ENCODE measurements at places on chromosomes 5 and 9.
A peak's percentile ranks its signal among the peaks of the same experiment; 100 is the strongest.

DNA sequence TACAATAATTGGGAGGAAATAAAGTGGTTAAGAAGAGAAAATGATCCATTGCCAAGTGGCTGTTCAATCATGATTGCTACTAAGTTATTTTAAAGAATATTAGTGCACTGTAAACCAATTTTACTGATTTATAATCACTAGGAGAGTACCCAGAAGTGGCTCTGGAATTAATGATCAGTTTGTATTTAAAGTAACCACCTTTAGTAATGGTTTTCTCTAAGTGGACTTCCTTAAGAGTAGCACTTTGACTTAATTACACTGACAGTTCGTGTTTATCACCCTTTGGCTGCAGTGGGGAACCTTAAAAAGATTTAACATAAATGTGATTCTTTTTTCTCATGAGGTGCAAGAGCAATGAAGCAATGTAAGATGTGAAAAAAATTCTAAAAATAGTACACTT, 310.8 kb downstream of the CDH12 start:
- no peak for DNase-seq

GRCh38 chr9:135192686-135193085, 105.2 kb downstream of the OLFM1 start:
- DNase-seq, result no peak

GRCh38 chr9:79023134-79023580, 548.6 kb upstream of the TLE4 start:
- DNase-seq, result no peak

DNA sequence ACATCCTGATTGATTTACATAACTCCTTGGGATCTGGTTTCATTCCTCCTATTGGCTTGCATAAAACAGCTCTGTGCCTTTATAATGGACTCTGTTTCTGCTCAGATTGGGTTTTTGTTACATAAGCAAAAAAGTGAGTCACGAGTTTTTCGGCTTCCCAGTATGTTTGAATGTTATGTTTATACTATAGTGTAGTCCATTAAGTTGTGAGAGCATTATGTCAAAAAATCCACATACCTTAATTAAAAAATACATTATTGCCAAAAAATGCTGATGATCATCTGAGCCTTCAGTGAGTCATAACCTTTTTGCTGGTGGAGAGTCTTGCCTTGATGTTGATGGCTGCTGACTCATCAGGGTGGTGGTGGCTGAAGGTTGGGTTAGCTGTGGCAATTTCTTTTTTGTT, 144.6 kb downstream of the CCDC171 start:
- no peak for DNase-seq

DNA sequence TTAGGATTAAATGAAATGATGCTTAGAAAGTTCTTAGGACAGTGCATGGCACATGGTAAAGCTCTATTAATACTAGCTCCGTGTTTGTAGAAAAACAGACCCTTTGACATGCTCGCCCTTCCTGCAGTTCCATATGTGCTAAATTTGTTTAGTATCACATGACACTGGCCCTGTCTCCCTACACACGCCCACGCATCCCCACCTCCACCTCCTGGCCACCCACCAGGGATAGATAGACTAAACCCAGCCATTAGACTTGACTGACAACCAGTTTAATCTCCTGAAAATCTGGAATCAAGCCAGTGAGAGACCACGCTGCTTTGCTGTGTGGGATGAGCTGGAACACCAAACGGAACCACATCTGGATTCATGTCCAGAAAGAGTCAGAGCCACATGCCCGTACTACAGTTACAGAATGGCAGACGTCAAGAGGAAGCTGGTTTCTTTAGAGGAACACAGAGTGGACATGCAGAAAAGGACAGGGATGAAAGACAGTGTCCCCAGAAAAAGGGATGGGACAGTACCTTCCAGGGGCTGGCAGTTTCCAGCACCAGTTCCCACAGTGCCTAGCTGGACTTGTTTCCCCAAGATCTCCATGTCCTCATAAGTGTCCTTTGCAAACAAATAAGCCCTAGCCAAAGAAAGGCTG, 186.1 kb downstream of the PDZD2 start:
- DNase-seq, result no peak

GRCh38 chr9:107260437-107261081, 22.5 kb upstream of the RAD23B start:
- DNase-seq, result no peak

GRCh38 chr5:68285851-68286611, 70.5 kb downstream of the PIK3R1 start:
- DNase-seq, result no peak

- no peak for DNase-seq
Measured at GRCh38 chr5:32734827-32735378, 23.8 kb downstream of the NPR3 start.

- DNase-seq, result no peak
Measured at GRCh38 chr5:52804387-52804791, 16.7 kb downstream of the ITGA1 start.

DNA sequence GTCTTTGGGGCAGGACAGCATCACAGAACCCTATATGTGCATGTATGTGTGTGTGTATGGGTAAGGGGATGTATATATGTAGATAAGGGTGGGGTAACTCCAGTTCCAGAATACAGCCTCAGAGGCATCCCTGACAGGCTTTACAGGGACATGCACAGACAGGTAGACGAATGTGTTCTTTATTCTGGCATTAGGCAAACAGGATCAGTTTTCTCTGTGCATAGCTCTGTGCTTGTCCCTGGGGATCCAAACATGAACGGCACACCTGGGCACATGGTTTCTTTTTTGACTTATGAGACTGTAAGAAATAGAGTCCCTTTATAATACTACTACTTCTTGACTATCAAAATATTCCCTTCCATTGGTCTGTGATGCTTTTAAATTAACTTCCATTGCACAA, 120.6 kb downstream of the TRIO start:
- no peak for DNase-seq

GRCh38 chr9:78811622-78812276, 514.8 kb downstream of the PSAT1 start:
- DNase-seq, result no peak

DNA sequence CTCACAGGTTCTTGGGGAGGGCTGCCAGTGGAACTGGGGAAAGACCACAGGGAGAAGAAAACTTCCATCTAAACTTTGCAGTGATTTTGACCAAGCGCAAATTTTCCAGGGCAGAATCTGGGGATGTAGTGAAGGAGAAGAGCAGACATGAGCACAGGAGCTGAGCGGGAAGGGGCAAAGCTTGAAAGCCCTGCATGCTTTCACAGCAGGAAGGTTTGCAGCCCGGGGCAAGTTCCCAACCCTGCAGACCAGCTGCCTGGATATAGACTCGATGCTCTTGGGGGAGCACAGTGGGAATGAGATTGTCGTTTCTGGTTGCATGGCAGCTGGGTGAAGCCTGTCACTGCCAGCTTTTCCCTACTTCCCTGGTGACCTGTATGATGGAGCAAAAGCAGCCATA, 276.8 kb upstream of the RORB start:
- DNase-seq, result no peak

- no peak for DNase-seq
Measured at GRCh38 chr5:102529447-102529846, 30.6 kb upstream of the SLCO6A1 start.

DNA sequence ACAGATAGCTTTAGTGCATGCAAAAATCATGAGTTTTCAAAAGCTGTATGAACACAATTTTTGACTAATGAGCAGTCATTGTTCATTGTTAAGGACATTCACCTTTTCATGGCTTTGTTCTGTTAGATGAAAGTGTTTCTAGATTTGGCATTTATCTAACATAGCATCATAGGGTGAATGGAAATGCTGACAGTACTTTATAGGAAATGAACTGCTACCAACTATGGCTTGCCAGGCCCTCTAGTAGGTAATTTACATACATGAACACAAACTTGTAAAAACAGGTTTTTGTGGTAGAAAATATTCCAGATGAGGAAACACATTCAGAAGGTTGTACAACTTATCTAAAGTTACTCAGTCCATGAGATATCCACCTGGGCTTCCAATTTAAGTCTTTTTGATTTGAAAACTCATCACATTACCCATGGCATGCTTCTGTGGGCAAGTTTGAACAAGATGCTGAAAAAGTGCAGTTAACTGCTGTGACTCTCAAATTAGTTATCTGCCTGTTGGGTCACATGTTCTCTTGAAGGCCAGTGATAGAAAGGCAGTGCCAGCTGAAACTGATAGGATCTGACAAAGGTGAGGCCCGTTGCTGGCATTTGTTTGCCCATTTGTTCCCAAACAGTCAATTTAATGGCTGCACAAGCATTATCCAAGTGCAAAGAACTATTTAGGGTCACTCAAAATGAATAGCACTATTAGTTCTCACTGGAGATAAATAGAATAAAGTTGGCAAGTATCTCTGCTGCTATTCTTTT, 399.1 kb downstream of the MAN2A1 start:
- no peak for DNase-seq

DNA sequence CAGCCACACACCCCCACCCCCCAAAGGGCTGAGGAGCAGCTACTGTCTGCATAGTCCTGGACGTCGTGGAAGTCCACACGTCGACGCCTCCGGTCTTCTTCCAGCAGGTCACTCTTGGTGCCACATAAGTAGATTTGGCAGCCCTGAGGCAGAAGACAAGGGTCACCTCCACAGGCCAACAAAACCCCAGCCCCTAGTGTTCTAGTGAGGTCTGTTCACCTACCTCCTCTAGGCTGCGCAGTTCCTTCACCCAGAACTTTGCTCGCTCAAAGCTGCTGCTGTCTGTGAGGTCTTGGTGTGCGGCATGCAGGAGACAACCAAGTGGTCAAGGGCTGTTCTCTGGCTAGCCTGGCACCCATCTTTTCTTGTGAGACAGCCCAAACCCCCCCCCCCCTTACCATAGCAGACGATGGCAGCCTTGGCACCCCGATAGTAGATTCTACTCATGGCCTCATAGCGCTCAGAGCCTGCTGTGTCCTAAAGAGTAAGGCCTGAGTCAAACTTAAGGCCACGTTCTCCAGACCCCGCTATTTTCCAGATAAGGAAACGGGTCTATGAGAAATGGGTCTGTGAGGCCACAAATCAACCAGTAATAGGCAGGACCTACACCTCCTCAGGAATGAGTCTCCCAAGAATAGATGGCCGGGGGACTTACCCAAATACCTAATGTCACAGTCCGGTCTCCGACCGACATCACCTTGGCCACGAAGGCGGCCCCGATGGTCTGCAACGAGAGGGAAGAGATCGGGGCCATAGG, 987 bp downstream of the RAB24 start:
- peak; percentile 77 for DNase-seq

- peak; percentile 47 for DNase-seq
Measured at GRCh38 chr5:178432421-178433272, 157.5 kb downstream of the COL23A1 start.

DNA sequence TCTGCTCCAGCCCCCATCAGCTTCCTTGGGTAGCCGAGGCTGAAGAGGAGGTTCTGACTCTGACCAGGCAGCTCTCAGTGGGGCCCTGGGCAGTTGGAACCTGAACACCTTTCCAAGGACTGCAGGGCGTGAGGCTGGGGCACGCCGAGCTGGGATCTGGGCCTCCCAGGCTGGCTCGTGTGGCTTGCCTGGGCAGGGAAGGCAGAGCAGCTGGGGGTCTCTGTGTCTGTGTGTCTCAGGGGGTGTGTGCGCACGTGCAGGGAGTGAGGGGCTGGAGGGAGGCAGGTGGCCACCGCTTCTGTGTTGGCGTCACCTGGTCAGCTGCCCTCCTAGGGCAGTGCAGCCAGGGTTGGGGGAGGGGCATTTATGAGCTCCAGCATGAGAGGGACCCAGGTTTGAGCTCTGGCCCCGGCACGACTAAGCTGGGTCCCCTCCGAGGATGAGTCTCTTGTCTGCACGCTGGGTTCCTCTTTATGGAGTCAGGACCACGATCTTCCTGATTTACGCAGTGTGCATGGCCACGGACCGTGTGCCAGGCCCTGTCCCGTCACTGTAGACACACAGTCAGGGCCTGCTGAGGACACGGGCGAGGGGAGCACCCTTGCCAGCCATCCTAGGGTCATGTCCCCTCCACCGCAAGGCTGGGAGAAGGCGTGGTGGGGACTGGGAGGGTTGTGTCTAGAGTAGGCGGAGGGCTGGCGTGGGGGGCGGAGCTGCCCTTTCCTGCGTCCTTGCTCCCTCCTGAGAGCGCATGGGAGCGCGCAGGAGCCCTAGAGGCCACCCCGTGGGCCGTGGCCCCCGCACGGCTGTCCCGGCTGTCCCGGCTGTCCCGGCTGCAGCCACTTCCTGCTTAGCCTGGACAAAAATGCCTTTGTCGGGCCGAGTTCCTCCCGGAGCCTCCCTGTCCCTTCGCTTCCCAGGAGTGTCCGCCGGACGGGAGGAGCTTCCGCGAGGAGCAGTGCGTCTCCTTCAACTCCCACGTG, 4.6 kb downstream of the ADAMTSL2 start:
- DNase-seq, result no peak

GRCh38 chr9:115615821-115616665, 498.1 kb upstream of the TNC start:
- DNase-seq, result no peak

GRCh38 chr5:25754895-25755294, 1110.1 kb upstream of the CDH10 start:
- no peak for DNase-seq

Measured in spleen (tissue), 13 donors.